Astrocyte of the hippocampus (primary cell): ENCODE measurements at places on chromosomes 6 and 20.

- DNase-seq: no peak
Observed at GRCh38 chr6:45898941-45899682, 116.5 kb downstream of the CLIC5 start.

DNA sequence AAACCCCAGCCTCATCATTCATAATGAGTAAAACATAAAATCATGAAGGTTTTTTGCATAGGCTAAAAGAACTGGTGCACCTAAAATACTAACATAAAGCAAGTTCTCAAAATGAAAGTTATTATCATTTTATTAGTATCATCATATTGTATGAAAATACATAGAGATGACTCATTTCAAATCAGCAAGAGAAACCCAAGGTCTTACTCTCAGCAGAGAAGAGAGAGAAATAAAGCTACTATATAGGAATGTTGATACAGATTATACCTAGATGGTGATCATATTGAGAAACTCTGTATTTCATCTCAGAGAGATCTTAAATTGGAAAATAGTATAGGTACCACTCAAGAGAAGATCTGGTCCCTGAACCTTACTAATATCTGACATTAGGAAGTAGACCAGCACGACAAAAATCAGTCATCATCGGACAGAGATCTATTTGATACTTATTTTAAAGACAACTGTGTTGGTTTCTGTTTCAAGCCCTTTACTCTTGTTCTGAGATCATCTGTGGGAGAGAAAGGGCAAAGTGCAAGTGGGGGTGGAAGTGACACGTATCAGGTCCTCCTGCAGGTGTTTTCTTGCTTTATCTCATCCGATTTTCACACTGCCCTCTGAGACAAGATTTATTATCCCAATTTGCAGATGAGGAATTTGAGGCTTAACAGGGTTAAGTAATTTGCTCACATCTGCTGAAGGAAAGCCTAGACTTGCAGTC, 532.3 kb downstream of the MAFB start:
- DNase-seq: no peak

- no peak for DNase-seq
Observed at GRCh38 chr6:87972279-87972678, 75.4 kb upstream of the SPACA1 start.

DNA sequence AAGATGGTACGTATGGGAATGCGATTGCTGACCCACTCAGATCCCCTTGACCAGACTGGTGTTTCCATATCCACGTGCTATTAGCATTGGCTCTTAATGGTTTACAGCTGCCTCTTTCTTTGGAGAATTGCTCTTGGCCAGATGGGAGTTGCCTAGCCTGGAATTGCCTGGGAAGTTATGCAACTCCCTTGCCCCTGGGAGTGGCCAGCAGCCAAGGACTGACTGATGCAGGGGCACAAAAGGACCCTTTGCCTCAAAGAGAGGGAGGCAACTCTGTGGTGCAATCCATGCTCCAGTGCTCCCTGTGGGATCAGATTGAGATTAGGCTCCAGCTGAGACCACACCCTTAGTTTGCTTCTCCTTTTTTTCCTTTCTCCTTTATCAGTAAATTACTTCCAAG, 203.5 kb upstream of the JAG1 start:
- DNase-seq: no peak
